Mucosa of gallbladder (tissue), 1 donor: ENCODE measurements at places on chromosomes 2 and 18.

- DNase-seq = no peak
Observed at GRCh38 chr2:6963727-6964126, 46.5 kb downstream of the RNF144A start.

DNA sequence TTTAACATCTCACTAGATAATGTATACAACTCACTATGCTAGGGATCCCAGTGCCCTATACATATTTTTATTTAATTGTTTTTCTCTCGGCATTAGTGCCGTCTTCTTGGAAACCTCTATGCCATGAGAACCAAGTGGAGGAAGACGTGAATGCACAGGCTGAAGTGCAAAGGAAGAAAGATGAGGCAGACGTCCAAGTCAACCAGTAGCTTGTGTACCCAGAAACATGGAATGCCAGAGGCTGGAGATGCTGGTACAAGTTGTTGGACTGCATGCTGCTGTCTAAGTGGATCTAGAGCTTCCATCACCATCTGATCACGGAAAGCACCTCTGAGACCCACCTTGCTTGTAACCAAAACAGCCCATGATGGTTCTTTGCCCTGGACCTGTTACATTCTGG, 12.5 kb upstream of the GEMIN6 start:
- DNase-seq = no peak

- no peak for DNase-seq
Observed at GRCh38 chr2:195049372-195050031, 607.5 kb upstream of the SLC39A10 start.

- no peak for DNase-seq
Observed at GRCh38 chr2:26034637-26034992, 731 bp downstream of the RAB10 start.

GRCh38 chr2:17728210-17728609, 25.4 kb downstream of the SMC6 start:
- no peak for DNase-seq

DNA sequence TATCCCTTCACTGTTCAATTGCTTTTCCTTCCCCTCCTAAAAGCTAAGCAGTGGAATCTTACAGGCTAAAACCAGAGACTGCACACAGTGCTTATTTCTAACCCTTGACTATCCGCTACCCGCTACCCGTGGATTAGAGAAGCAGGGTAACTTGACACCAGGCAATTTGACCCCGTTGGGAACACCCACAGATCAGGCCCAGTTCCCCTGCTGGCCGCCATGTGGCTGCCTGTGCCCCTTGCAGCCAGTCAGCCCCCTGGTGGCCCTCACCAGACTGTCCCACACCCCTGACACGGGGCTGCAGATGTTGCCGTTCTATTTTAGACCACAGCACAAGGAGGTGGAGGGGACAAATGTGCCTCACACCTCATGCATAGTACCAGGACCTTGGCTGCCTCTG, 74.8 kb downstream of the TXNL1 start:
- DNase-seq = no peak

GRCh38 chr2:129763190-129763846, 216.1 kb upstream of the RAB6C start:
- DNase-seq = no peak

- peak; percentile 51 for DNase-seq
Observed at GRCh38 chr2:54570925-54571694, 115.0 kb downstream of the SPTBN1 start.

- no peak for DNase-seq
Observed at GRCh38 chr2:176187200-176187898, 1.1 kb upstream of the HOXD1 start.

GRCh38 chr2:237791977-237792727, 6.4 kb upstream of the RBM44 start:
- no peak for DNase-seq

- no peak for DNase-seq
Observed at GRCh38 chr2:133389569-133389968, 178.7 kb downstream of the NCKAP5 start.

DNA sequence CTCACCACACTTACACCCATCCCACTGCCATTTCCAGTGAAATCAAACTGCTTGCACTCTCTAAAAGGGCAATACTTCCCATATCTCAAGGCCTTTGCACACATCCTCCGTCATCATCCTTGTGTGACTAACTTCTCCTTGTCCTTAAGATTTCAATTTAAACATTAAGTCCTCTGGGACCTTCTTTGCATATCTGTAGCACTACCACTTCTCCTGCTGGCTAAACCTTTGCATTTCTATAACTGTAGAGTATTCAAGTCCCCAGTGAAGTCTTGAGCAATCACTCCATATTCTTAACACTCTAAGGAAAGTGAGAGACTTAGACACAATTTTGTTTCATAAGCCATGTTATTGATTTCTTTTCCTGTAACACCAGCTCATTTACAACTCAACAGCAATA, 136.8 kb upstream of the EPHA4 start:
- no peak for DNase-seq

DNA sequence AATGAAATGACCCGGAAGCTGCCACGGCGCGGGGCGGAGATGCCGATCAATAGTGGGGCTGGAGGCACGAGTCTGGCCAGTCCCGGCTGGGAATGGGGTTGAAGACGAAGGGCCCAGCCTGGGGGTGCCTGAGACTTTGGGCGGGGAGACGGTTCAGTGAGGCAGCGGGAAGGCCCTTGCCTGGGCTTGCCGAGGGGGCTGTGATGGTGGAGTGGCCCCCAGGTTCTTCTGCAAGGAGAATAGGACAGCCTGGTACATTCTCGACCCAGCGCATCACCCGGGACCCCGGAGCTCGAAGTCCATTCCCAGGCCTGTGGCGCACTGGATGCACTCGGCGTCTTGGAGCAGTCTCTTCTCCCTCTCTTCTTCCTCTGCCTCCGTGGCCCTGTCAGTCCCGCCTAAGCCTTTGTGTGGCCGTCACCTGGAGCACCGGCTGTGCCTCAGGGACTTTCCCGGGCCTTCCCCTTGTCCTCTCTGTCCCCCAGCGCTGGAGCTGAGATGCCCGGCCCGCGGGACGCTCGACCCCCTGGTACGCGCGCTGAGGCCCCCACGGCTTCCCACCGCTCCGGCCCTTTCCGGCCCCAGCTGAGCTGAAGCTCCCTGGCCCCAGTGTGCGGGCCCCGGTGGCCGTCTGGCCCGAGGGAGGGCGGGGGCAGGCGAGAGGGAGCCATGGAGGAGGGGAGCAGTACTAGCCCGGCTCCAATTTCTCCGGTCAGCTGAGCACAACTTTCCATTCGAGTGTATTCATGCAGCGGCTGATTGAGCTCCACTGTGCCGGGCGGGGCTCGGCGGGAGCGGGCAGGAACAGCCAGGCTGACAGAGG, 8.0 kb downstream of the SIX3 start:
- no peak for DNase-seq

- no peak for DNase-seq
Observed at GRCh38 chr2:238123218-238123971, 15.1 kb upstream of the KLHL30 start.

- no peak for DNase-seq
Observed at GRCh38 chr2:27241761-27242613, 20.9 kb downstream of the SLC30A3 start.

GRCh38 chr2:216302981-216303676, 69.2 kb downstream of the MARCHF4 start:
- no peak for DNase-seq

DNA sequence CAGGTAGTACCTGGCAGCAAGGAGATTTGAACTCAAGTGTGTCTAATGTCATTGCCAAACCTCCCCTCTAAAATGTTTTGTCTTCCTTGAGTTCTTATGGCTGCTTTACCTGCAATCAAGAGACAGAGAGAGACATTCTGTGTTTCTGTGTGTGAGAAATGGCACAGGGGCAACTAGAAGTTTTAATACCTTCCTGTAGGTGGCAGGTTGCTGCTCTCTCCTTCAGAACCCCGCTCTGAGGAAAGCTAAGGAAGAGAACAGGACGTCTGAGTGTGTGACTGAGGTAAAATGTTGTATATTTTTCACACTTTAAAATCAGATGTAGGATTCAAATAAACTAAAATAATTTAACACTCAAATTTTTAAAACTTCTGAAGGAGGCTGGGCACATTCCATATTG, 19.2 kb downstream of the DTNA start:
- no peak for DNase-seq

DNA sequence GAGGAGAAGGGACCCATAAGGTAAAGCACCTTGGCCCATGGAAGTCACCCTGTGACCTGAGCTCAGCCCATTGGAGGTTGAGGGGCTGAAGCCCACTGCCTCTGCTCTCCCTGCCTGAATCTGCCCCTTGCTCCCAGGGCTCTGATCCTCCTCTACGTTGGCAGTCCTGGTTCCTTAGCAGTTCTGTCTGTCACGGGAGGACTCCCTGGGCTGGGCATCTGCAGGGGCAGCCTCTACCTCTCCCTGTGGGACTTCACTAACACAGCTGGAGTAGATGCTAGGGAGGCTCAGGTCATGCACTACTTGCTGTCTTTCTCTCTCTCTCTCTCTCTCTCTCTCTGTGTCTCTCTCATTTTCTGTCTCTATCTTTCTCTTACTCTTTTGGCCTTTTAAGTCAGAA, 8.7 kb downstream of the GYPC start:
- DNase-seq = no peak

GRCh38 chr18:13710414-13710831, 15.9 kb downstream of the FAM210A start:
- no peak for DNase-seq

- DNase-seq = no peak
Observed at GRCh38 chr2:13480057-13480456, 763.3 kb downstream of the TRIB2 start.

- DNase-seq = no peak
Observed at GRCh38 chr2:231780123-231780908, 766 bp downstream of the PDE6D start.

GRCh38 chr2:112642966-112643365, 2.8 kb upstream of the SLC20A1 start:
- no peak for DNase-seq

GRCh38 chr2:173448938-173449471, 94.3 kb downstream of the CDCA7 start:
- peak; percentile 78 for DNase-seq

DNA sequence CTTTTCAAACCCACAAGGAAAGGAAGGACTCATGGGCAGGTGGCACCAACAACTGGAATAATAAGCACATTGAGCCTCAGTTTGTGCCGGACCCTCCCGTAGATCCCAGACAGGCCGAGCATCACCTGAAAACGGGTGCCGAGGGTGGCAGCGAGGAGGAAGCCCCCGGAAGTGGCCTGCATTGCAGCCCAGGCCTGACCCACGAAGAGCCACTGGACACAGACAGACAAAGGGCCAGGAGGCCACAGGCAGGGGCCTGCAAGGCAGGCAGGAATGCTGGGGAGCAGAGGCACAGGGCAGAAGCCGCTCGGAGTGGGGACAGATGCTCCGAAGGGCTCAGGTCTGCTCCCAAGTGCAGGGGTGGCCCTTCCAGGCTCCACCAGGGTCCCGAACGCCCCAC, 31.7 kb downstream of the MTERF4 start:
- DNase-seq = no peak

DNA sequence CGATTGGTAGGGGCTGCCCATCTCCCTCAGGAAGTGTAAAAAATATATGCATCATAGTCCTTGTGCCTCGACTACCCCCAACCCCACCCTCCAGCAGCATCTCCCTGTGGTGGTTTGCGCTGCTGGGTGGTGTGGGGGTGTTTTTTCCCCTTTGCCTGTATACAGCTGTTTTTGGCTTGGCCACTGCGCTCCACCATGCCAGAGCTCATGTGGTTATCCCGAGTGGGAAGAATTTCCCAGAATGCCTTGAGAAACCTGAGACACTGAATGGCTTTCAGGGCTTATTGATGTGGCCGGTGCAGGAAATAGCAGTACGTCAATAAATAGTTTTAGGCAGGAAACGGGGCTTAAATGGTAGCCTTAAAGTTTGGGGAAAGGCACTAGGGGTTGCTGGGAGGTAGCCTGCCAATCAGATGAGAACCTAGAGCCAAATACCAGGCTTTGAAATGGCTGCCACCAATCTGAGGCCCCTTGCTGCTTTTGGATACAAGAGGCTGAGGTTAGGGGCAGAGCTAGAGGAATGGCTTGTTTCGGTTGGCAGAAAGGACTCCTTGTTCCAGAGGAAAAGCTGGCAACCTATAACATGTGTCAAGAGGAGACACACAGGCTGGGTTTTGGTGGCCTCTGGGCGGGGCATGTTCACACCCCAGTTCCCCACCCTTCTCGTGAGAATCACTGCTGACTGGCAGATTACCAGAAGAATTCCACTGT, 144.1 kb downstream of the SMAD7 start:
- no peak for DNase-seq

GRCh38 chr2:139080244-139080643, 300.1 kb upstream of the NXPH2 start:
- DNase-seq = no peak

DNA sequence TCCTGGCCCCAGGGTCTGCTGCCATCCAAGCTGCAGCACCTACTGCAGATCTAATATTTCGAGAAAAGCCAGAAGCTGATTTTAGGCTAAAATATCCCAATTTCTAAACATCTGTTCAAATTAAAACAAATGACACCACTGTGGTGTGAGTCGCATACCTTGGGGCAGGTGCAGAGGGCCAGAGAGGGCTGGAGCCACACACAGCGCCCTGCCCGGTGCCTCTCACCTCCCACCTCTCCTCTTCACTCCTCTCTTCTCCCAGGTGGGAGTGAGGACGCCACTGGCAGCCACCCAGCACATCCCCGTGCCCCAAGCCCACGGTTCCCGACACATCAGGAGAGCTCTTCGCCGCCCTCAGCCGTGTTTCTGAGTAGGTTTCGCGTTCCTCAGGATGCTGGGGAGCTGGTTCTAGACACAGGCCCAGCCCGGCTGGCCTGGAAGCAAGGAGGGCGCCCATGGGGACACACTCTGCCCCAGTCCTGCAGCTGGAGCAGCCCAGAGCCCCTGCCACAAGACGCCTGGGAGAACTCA, 21.4 kb downstream of the THAP4 start:
- DNase-seq = no peak
